Activated effector memory CD4-positive, alpha-beta T cell treated with anti-CD3 and anti-CD28 coated beads, Interleukin-2, amount 50 U/mL, for 16 hours (primary cell): ENCODE measurements at places on chromosomes 3 and 15.

- no peak for DNase-seq
Observed at GRCh38 chr15:66144978-66145725, 108.4 kb downstream of the MEGF11 start.

- peak; percentile 28 for DNase-seq
Observed at GRCh38 chr15:89770041-89770440, 6.1 kb upstream of the MESP2 start.

DNA sequence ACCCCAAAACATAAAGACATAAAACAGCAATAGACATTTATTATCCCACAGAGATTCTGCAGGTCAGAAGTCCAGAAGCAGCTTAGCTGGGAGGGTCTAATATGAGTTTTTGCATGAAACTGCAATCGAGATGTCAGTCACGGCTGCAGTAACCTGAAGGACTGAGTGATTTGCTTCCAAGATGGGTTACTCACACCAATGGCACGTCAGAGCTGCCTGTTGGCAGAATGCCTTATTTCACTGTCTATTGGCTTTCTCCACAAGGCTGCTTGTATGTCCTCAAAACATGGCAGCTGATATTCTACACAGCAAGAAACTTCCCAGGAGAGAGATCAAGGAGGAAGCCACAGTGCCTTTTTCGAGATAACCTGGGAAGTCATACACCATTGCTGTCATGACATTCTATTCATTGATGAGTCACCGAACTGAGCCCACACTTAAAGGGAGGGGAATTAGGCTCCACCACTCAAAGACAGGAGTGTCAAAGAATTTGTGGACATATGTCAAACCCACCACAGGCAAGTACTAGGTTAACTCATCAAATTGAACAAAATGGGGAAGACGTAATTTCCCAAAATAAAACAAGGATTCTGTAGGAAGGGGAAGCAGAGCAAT lies 122.2 kb downstream of the SYNPR start:
- no peak for DNase-seq

- DNase-seq: no peak
Observed at GRCh38 chr3:188174317-188175044, 20.5 kb downstream of the LPP start.

- DNase-seq: peak; percentile 71
Observed at GRCh38 chr3:138950006-138950644, 3.1 kb downstream of the FOXL2NB start.

GRCh38 chr3:108728934-108729333 lies 28.3 kb downstream of the RETNLB start:
- DNase-seq: no peak

- DNase-seq: no peak
Observed at GRCh38 chr3:37030588-37030987, 37.3 kb downstream of the MLH1 start.

DNA sequence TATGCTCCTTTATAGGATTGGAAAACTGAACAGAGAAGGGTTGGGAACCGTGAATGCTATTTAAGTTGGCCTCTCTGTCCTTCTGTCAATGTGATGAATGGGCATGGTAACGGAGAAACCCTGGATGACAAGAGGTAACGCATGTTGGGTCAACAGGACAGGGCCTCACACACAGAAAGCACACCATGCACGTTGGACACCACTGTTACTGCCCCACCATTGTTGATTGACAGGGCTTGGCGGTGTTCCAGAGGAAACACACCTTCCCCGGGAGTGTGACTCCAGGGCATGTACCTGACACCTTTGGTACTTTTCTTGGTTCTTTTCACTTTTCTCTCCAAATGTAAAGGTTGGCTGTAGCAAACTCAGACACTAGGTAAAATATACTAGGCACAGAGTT lies 548.5 kb downstream of the OCA2 start:
- DNase-seq: no peak

- DNase-seq: no peak
Observed at GRCh38 chr3:144052275-144052674, 80.7 kb downstream of the DIPK2A start.

- no peak for DNase-seq
Observed at GRCh38 chr3:118641608-118642007, 393.0 kb downstream of the IGSF11 start.
